Left colon (tissue), 2 donors: ENCODE measurements at places on chromosomes 6 and 20.

DNA sequence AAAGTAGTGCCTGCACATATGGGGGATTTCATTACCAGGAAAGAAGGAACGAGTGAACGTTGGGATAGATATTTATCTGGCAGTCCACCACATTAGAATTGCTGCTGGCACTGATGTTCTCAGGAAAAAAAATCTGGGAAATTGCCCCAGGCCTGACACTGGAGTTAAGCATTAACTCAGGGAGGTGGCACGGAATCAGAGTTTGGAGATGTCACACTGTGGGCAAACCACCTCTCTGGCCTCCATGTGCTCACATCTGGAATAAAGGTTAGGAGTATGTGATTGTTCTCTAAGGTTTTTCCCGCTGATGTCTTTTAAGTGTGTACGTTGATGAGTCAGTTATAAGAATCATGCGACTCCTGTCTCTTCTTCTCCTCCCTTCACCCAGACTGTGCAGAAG is 7.9 kb downstream of the TGM3 start:
- no peak for DNase-seq

DNA sequence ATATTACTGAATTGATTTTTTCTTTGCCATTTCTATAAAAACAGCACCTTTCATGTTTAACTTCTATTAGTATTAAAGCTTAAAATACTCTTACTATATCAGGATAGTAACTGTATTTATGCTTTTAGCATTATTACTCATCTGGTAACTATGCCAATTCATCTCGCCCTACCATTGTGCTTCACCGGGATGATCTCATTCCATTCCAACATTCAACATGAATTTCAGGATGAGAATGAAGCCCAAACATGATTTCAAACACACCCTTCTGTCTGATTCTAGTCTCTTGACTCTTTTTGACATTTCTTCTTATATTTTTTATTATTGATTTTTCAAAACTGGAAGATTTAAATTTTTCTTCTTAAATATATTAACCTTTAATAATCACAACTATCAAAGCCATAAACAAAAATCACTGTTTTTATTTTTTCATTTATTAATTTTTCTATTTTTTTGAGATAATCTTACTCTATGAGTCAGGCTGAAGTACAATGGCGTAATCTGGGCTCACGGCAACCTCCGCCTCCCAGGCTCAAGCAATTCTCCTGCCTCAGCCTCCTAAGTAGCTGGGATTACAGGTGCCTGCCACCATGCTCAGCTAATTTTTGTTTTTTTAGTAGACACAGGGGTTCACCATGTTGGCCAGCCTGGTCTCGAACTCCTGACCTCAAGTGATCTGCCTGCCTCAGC is 46.7 kb downstream of the GJA1 start:
- no peak for DNase-seq

DNA sequence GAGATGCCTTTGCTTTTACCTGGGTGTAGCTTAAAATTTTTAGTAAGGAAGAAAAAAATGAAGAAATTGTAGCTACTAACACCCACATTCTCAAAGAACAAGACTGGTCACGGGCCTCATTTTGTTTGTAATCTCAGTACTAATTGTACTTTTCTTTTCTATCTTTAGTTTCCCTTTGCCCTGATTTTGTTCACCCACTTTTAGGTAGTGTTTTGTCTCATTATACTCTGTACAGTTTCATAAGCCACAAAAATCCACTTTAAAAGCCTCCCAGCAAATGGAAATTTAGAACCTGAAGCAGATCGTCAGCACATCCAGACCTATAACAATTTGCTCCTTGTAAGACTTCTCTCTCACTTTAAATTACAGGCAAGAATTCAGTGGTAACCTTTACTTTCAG is 43.3 kb downstream of the TP53INP2 start:
- no peak for DNase-seq

DNA sequence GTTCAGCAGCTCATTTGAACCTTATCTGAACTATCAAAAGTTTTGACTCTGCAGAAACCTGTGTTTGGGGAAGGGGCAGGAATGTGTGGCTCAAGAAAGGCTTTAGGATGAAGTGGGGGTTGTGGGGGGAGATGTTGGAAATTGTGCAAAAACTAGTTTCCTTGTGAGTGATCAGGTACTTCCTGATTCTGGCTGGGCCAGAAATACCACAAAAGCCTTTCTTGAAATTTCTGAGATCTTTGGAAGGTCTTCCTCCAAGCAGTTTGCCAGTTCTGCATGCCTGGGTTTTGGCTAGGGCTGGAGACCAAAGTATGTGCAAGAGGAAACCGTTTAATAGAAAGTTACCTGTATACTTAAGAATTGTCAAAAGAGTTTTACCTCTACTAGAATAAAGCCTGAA is 116.6 kb downstream of the BMP2 start:
- DNase-seq, result no peak

DNA sequence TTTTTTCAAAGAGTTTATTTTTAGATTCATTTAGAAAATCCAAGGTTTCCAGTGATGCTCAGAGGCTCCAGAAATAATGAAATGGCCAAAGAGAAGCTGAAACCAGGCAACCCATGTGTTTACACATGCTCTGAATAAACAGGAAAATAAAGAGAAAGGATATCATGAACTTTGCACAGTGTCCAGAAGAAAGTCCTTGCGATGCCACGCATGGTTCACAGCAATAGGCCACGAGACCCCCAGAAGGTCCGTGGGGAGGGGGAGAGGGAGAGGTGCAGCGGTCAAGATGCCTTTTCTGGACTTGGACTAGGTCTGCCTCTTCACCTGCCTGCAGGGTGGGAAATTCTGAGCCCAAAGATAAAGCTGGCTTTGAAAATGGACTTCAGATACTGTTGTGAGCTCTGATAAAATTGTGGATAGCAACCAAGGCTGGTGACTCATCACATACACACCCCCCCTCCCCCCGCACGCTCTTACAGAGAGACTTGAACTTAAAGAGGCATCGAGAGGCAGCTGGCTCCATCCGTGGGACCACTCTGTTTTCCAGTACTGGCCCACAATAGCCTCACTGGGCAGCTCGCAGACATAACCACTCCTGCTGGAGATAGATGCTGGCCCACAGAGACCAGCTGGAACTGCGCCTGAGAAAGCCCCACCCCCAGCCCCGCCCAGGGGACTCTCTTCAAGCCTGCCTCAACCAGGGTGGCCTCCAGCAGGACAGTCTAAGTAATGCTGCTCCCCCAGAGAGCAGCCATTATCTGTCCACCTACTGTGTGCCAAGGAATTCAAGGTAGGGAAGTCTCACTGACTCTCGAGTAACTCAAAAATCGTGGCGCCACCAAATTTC is 21.2 kb upstream of the NFATC2 start:
- peak; percentile 42 for DNase-seq

DNA sequence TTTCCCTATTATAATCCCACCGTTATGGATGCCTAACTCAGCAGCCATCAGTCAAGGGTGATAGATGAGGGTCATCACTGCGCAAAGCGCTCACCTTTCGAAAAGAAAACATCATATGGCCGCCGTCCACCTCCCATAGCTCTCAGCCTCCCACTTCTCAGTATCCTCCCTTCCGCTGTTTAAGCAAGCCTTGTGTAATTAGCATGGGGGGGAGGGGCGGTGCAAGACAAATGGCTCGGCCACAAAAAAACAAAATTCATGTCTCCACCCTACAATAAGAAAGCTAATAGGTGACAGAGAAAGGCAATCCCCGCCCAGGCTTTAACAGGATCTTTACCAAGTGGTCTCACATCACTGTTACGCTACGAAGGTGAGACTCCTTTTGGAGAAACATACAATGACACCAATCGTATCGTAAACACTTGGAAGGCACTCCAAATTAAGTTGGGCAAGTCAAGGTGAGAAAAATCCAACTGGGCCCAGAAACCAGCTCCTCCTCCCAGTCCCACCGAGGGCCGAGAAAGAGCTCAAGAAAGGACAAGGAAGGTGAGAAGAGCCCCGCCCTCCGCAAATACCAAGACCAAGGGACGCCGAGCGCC is 645 bp downstream of the DDX39B start:
- DNase-seq, result peak; percentile 83

GRCh38 chr6:134247231-134247833 is 70.6 kb downstream of the SGK1 start:
- no peak for DNase-seq

DNA sequence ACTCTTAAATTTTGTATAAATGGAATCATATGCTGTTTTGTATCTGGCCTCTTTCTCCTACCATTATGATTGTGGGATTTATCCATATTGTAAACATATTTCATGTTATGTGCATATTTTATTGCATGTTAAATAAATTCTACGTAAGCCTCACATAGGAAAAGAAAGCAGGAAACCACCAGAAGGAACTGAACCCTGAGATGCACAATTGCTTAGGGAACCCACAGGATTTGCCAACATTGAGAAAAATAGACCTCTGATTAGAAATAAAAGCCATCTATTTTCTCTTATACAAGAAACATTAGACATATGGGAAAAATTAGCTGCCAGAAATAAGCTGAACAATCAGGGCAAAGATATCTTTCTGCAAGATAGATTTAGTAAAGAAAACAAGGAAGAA is 111.2 kb upstream of the CARMIL1 start:
- no peak for DNase-seq

GRCh38 chr6:56911847-56912246 is 43.1 kb upstream of the BEND6 start:
- DNase-seq, result no peak

GRCh38 chr6:100171533-100172321 is 177.7 kb upstream of the MCHR2 start:
- DNase-seq, result no peak

- peak; percentile 30 for DNase-seq
Observed at GRCh38 chr6:87848616-87849015, 146.6 kb upstream of the AKIRIN2 start.

DNA sequence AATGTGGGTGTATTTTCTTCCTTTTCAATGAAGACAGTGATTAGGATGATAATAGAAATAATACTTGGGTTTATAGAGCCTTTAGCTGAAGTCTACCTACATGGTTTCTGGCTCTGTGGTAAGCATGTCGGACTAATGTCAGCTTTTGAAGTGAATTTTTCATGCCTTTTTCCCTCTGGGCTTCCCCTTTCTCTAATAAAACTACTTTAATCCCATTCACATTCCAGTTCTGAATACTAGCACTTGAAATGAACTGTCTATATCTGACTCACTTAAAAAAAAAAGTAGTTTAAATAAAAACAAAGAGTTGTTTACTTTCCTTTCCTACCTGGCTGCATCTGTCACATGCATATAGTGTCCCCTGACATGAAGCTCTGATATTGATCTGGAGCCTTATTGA is 545.9 kb upstream of the FLRT3 start:
- DNase-seq, result no peak

GRCh38 chr6:159880412-159880975 is 10.3 kb upstream of the MAS1 start:
- no peak for DNase-seq

DNA sequence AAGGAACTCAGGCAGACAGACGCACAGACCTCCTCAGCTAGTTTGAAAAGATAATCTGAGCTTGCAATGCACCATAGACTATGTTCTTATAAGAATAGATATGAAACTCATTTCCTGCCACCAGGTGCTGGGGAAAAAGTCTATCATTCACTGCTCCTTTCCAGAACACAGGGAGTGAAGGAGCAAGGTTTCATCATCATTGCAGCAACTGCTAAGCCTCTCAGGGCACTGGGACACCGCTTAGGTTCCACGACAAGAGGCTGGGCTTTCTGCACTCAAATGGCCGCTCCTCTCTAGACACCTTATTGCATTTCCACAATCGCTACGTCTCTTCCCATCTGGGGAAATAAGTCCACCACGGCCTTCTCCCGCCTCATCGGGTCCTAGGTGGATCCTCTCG is 418.5 kb upstream of the JARID2 start:
- no peak for DNase-seq

DNA sequence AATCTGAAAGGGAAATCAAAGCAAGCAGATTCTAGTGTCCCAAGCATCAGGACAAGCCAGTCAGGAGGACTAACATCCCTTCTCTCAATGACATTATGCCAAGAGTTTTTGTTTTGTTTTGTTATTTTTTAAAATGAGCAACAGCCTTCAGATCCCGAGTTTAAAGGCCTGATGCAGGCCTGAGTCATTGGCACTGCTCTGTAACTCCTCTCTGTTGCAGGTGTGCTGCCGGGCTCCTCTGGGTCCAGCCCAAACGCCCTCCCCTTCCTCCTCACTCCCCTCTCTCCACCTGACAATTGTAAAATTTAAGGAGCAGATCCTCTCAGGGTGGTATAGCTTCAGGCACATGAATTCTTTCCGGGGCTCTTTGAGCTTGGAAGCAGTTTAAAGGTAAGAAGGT is 502.0 kb downstream of the BMP2 start:
- no peak for DNase-seq

GRCh38 chr6:140079328-140079727 is 704.9 kb upstream of the CITED2 start:
- no peak for DNase-seq

- DNase-seq, result no peak
Observed at GRCh38 chr6:105606831-105607463, 204.1 kb upstream of the PREP start.

- no peak for DNase-seq
Observed at GRCh38 chr20:43727980-43728590, 1.3 kb upstream of the GTSF1L start.

DNA sequence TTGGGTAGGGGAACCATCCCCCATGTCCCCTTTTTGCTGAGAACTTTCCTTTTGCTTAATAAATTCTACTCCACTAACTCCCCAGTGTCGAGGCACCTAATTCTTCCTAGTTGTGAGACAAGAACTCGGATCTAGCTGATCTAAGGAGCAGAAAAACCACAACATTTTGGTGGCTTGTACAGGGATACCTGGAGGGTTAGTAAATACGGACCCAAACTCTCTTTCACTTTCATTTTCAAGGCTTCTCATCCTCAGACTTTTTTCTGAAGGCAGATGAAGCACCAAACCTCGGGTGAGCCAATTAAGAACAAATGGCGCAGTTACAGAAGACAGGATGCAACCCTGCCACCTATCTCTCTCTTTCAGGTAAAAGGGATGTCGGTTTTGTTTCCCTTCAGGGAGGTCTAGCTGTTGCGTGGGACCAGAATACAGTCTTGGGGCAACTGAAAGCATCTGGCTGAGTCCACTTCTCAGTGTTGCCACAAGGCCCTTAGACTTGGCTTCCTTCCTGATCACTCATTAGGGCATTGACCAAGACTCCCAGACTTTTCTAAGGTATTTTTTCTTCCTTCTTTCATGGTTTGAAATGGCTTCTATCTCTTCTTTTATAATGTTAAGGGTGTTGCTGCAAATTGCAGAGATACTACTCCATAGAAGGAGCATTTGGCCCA is 11.1 kb upstream of the HTR1B start:
- DNase-seq, result no peak
